Stimulated activated CD4-positive, alpha-beta T cell treated with anti-CD3 and anti-CD28 coated beads, Interleukin-2, amount 100 ng/mL, for 48 hours (primary cell): ENCODE measurements at places on chromosomes 3 and 15.

DNA sequence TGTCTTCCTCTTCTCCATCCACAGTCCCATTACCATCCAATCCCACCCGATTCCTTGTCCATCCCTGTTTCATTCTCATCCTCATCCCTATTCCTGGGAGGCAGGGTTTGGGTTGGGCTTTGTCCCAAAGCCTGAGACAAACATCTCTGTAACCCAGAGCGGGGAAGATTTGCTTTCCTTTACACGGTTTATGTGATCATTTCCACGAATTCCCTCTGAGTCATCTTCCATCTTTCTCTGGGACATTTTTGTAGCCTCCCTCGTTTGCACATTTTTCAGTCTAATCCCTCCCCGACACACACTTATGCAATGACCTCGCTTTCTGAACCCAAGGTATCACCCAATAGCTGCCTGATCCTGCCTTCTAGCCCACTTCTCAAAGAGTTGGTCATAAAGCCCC is 22.8 kb downstream of the DUOX2 start:
- no peak for DNase-seq

DNA sequence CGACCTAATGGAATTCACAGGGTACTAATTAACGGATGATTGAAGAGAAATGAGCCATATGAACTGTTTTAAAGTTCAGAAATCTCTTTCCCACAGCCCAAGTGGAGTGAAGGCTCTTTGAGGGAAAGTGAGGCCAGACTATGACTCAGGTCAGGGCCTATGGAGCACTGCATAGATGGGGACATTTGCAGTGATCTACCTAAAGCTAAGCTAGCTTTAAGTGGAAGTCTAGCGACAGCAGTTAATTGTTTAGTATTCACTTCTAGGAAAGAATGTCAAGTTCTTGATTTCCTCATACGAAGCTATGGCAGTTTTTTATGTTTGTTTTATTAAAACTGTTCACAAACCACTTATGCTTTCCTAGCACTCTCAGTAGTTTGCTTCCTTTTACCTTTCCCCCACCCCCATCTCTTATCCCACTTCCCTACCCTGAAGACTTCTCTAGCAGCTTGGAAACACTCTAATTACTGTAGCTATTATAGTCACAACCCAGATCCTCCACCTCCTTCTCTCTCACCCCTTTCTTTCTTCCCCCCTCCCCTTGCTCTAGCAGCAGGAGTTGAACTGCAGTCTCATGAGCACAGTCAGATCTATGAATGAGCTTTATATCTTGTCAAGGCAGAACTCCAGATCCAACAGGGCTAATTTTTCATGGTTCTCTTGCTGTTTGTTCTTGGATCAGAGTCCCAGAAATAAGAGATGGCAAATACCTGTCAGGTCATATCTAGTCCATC is 6.2 kb downstream of the ZNF609 start:
- no peak for DNase-seq

- DNase-seq: no peak
Observed at GRCh38 chr3:38793721-38794120, 22.3 kb downstream of the SCN10A start.

GRCh38 chr3:117990627-117991026 is 1044.0 kb downstream of the IGSF11 start:
- DNase-seq: no peak

GRCh38 chr3:94323596-94323995 is 260.7 kb downstream of the NSUN3 start:
- no peak for DNase-seq

DNA sequence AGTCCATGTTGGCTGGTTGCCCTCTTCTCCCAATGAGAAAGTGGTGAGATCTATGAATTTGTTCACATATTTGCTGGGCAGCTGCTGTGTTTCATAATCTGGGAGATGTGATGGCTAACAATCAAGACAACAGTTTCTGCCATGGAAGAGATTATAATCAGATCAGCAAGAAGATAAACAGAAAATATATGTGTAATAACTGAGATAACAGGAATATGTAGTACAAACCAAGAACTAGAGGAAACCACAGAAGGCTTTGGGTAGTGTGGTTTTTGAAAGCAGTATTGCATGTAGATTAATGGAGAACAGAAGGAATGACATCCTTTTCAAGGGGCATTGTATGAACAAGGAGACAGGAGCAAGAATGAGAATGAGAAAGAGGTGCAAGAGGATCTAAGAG is 12.2 kb upstream of the CSTA start:
- DNase-seq: no peak

GRCh38 chr3:84836961-84837360 is 121.8 kb upstream of the CADM2 start:
- DNase-seq: no peak

GRCh38 chr3:119417771-119418512 is 45.5 kb downstream of the TMEM39A start:
- no peak for DNase-seq

- DNase-seq: peak; percentile 24
Observed at GRCh38 chr3:10228248-10228950, 19.9 kb upstream of the TATDN2 start.

GRCh38 chr15:77022646-77023575 is 28.0 kb downstream of the PSTPIP1 start:
- no peak for DNase-seq

DNA sequence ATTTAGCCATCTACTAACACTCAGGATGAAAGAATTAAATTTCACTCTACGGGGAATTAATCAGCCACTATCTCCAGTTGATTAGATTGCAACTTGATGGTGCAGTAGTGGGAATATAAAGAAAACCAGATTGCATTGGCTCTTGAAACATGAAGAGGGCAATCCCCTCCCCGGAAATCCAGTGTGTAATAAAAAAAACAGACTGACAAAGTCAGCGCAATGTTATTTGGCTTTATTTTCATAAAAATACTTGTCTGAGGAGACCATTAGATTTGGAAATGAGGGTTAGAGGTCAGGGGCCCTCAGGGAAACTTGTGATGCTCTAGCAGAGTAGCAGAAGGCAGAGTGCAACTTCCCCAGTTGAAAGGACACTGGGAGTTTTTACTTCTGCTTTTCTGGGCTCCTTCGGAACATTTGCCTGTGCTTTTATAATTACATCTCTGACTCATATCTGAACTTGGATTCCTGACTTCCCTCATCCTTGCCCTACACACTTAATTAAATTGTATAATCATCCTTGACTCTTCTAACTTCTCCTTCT is 326.8 kb downstream of the TUSC7 start:
- DNase-seq: no peak

DNA sequence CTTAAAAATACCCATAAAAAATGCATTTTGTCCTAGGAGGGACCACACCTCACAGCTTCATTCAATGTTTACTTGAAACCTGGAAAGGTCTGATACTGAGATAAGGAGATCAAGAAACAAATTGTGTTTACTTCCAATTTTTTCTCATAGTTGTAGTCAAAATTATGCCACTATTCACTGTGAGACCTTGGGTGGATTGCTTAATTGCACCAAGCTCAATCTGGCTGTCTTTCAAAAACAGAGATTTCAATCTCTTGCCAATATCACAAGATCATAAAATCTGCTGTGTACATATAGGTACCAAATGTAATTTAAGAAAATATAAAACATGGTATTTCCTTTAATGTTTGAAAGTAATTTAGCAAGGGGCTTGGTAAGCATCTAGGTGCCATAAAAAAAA is 186.4 kb upstream of the THBS1 start:
- no peak for DNase-seq

DNA sequence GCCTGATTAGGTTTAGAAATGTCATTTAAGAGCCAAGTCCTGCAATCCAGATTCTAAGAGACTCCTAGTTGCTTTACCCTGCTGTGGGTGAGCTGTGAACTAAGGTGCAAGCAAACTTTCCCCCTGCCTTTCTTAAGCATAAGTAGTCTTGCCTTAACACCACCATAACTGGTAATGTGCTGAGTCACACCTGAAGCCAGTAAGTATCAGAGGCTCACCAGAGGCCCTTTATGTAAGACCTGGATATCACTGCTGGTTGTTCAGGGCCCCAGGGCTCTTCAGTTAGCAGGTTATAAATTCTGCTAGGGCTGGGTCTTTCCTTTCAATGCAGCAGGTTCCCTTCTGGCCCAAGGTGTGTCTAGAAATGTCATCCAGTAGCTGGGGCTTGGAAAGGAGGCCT is 509.9 kb downstream of the VGLL3 start:
- no peak for DNase-seq

DNA sequence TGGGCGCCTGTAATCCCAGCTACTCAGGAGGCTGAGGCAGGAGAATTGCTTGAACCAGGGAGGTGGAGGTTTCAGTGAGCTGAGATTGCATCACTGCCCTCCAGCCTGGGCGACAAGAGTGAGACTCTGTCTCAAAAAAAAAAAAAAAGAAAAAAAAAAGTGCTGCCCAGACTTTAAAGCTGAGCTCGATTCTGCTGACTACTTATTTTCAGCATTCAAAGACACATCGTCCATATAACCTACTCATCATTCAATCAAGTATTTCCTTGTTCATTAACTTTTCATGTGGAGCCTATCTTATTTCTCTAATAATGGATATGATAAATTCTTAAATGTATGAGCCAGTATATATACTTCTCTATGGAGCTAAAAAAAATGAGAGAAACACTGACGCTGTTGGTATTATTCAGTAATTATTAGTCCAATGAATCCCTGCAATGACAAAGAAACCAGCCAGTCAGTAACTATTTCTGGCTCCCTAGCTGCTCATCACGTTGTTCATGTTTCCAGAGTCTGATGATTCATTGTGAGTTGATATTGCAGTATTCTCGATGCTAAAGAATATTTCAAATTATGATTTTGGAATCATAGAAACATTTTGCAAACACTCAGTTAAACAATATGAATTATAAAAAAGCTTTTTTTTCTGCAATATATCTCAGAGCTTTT is 111.9 kb downstream of the RAP2B start:
- DNase-seq: no peak

- no peak for DNase-seq
Observed at GRCh38 chr3:59451800-59452746, 402.2 kb upstream of the CFAP20DC start.

- DNase-seq: no peak
Observed at GRCh38 chr3:152204218-152204617, 64.5 kb upstream of the MBNL1 start.

GRCh38 chr3:66414846-66415245 is 86.0 kb downstream of the LRIG1 start:
- DNase-seq: no peak

GRCh38 chr3:123610331-123610730 is 25.5 kb upstream of the HACD2 start:
- no peak for DNase-seq

GRCh38 chr15:33656168-33656567 is 312.1 kb upstream of the CHRM5 start:
- DNase-seq: no peak

- no peak for DNase-seq
Observed at GRCh38 chr3:172132159-172132586, 92.8 kb downstream of the FNDC3B start.

GRCh38 chr15:65723876-65724275 is 68.2 kb downstream of the DENND4A start:
- no peak for DNase-seq

DNA sequence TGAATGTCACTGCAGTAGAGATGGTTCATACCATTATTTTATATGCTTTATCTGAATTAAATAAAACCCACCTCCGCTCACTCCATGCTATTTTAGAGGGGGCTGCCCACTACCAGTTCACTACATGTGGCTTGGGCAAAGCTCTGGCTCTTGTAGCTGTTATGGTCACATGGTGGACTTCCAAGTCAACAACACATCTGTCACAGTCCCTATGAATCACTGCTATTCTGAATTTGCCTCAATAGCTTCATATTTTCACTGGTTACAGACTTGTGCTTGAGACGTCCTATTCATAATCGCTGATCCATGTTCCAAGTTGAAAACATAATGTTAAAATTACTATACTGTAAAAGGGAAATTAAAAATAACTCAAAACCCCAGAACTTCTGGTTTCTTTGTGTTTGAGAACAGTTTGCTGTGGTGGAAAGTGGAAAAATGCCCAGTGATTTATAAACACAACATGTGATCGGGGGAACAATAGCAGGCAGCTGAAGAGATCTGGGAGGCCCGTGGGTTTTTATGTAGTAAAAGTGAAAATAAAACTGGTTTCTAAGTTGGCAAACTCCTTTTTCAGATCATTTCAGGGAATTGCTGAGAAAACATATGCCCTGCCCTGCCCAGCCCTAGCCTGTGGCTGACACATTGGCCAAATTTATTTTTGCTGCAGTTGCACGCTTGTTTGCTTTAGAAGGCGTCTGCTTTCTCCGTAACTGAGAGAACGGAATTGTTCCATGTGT is 128.8 kb upstream of the PRR23C start:
- DNase-seq: no peak

GRCh38 chr3:32089476-32089875 is 16.9 kb upstream of the GPD1L start:
- no peak for DNase-seq

DNA sequence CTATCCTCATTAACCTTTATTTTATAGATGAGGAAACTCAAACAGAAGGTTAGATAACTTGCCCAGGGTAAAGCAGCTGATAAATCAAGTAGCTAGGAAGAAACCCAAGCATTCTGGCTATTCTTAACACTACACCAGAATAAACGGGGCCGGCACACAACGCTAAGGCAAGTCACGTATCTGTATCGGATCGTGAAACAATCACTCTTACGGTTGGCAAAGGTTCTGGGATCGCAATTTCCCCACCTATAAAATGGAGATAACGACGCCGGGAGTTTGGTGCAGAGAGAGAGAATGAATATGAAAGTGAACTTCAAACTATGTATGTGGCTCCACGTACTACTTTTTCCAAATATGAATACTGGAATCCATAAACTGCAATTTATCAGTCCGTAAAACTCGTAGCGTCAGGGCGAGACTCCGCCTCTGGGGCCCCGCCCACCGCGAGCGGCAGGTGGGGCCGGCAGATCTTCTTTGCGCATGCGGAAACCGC is 252 bp upstream of the ARMC8 start:
- peak; percentile 85 for DNase-seq

GRCh38 chr3:127887321-127887720 is 27.7 kb upstream of the KBTBD12 start:
- DNase-seq: no peak

DNA sequence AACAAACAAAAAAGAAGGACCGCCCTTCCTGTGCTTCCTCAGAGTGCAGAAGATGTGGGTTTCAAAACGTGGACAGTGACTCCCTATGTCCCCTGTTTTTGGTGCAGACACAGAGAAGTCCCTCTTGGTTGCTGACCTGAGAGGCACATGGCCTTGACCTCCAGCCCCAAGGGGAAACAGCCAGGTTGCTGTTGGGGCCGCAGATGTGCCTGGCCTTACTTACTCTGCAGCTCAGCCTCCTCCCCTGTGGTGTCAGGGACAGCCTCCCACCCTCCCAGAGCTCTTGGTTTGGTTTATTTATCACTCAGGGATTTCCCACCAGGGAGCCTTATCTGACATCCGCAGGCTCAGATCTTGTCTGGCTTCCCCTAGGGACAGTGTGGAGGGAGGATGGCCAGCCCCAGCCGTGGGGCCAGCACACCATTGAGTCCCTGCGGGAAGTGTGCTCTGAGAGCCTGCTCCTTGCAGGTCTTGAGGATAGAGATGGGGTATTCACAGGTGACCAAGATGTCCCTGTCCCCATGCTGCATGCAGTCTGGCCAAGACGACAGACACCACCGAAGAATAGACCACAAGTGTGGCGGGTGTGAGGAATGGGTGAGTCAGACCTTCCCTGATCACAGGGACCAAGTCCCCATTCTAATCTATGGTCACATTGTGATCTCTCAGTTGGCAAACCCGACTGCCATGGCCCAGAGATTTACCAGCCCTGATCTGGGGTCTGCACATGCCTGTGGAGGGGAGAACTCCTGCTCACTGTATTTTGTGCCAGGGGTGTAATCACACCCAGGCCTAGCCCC is 134.3 kb upstream of the ABHD17C start:
- no peak for DNase-seq

- DNase-seq: no peak
Observed at GRCh38 chr3:184203526-184203925, 17.5 kb downstream of the ABCF3 start.

GRCh38 chr3:102353805-102354204 is 81.0 kb upstream of the ZPLD1 start:
- DNase-seq: no peak
